ENCODE measurements at places on chromosomes 5 and 9.

DNA sequence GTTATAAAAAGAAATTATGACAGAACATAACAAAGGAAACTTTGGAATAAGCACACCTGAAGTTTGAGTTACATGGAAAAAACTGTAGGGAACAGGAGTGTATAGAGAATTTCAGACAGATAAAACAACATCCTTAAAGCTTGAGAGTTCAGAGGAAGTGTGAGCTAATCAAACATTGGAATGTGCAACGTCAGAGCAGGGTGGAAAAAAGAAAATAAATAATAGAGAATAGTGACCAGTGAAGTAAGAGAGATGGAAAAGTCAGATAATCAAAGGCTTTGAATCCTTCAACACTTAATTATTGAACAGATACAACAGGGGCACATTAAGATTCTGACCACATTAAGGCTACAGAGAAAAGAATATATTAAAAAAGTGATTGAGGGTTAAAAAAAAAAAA lies 128.5 kb upstream of the CDH10 start:
- DNase-seq: no peak

- DNase-seq: peak; percentile 29
These were observed 197.6 kb upstream of the RASA1 start for GRCh38 chr5:87069974-87070608.

- no peak for DNase-seq
These were observed 150.0 kb downstream of the CDC42SE2 start for GRCh38 chr5:131413605-131414559.

- DNase-seq: no peak
These were observed 2.9 kb downstream of the SMAD5 start for GRCh38 chr5:136135536-136135935.

- no peak for DNase-seq
These were observed 78.7 kb downstream of the ELAVL2 start for GRCh38 chr9:23747088-23748075.

GRCh38 chr5:55936100-55936693 lies 58.6 kb downstream of the IL6ST start:
- peak; percentile 29 for DNase-seq

DNA sequence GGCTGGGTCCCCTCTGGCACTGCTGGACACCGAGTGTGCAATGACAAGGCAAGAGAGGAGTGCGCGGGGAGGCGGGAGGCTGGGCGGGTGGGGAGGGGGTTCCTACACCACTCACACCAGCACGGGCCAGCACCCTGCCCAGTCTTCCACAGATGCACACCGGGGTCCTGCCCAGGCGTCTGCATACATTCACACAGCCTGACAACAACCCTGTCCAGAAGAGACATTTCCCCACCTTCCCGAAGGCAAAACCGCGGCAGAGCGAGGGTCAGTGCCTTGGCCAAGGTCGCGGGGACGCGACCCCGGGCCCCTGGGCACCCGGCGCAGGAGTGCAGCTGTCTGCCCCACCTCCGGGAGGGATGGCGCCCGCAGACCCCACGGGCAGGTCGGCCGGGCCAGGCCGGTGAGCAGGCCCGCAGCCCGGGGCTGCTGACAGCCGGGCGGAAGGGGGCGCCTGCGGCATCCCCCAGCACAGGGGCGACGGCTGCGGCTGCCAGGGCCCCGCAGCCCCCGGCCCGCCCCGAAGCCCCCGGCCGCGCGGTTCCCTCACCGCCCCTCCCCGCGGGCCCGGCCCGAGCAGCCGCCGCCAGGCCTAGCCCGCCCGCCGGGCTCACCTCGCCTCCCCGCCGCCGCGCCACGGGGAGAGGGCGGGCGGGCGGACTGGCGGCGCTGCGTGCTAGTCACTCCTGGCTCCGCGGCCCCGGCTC lies 496 bp downstream of the MAPK9 start:
- DNase-seq: no peak

GRCh38 chr5:31047621-31048020 lies 145.9 kb upstream of the CDH6 start:
- DNase-seq: no peak

- no peak for DNase-seq
These were observed 7.5 kb downstream of the ADAMTS13 start for GRCh38 chr9:133429641-133430161.

- DNase-seq: no peak
These were observed 292.4 kb upstream of the ACO1 start for GRCh38 chr9:32092031-32092430.

GRCh38 chr5:96172436-96172835 lies 210.8 kb upstream of the ELL2 start:
- DNase-seq: peak; percentile 30

GRCh38 chr5:36530215-36530614 lies 76.2 kb upstream of the SLC1A3 start:
- DNase-seq: no peak

DNA sequence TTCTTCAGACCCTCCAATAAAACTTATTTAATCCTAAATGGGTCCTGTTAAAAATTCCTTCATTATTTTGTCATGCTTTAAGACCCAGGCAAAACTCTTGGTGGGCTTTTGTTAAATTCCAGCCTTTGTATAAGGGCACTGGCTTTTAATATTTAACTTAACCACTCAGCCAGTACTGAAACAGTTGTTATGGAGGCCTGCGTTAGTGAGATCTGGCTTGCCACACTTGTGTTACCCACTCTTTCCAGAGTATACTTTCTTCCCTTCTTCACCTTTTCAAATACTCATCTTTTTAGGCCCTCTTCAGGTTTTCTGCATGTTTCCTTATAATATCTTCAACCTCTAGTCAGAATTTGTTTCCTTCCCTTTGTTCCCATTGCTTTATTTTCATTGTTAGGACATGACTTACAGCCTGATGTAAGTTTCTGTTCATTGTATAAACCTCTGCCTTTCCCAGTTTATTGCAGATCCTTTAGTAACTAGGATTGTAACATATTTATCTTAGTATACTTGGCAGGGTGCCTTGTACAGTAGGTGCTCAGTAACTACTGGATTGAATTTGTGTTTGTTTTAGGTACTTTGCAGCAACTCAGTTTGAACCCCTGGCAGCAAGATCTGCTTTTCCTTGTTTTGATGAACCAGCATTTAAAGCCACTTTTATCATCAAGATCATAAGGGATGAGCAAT lies 48.8 kb downstream of the LNPEP start:
- DNase-seq: no peak

- peak; percentile 76 for DNase-seq
These were observed 131.7 kb upstream of the VLDLR start for GRCh38 chr9:2489838-2490314.

DNA sequence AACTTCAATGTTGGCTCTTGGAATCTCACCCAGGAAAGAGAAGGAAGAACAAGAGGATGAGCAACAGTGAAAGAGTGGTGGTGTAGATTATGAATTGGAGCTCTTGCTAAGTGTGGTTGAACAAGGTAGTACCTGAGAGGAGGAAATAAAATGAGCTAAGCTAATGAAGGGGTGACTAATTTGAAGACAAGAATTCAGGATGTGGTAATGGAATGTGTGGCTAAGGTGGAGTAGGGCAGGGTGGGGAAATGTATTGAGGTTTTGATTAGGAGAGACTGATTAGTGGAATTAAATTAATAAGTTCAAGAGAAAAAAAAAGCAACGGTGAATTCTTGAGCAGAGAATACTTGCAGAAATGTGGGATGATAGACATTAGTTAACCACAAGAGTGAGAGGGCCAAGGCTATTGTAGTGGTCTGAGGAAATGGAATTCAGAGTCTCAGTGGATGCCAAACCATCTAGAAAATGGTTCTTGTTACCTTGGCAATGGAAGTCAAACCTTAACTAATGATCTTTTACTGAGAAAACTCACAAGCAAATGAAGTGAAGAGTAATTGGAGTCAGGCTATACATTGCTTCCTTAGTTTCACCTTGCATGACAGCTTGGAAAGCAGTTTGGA lies 648.3 kb upstream of the ZNF608 start:
- DNase-seq: no peak

GRCh38 chr5:148559461-148559860 lies 94.9 kb downstream of the HTR4 start:
- no peak for DNase-seq

DNA sequence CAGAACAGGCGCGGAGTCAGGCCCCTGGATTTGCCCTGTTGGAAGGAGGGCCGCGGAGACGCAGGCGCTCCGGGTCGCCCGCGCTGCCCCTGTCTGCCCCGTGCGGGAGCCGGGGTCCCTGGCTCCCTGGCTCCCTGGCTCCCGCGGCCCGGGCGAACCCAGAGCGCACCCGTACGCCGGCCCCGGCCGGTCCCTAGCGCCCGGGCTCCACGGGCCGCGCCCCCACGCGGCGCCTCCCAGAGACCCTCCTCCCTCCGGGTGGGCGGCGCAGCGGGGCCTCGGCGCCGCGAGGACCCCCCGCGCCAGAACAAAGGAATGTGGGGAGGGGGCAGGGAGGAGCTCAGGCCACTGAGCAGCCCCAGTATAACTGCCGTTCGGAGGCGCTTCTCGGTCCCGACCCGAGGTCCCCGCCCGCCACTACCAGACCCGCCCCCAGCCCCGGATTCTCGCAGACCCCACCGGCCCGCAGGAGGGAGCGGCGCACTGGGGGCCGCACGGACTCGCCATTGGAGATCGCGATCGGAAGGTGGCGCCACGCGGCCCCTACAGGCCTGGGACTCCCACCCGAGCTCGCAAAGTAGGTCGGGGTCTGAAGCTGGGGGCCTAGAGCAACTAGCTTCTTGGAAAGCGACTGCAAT lies 2.4 kb downstream of the NFIL3 start:
- no peak for DNase-seq

GRCh38 chr9:124258607-124259157 lies 933 bp downstream of the NEK6 start:
- no peak for DNase-seq

DNA sequence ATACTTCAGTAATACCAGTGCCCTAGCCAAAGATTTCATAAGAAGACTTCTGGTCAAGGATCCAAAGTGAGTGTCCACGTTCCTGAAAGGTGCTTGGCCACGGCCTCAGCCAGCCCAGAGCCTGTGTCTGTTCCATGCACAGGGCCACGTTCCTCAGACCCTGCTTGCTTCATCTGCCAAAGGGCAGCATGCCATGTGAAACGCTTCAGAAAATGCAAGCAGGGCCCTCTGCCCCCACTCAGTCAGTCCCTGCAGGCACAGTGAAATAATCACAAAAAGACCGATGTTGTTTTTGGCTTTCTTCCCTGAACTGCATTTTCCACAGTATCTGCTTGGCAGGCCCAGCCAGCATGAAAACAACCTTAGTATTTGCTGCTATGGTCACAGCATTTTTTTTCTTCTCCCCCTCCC lies 85.5 kb upstream of the CTSL start:
- no peak for DNase-seq

- DNase-seq: no peak
These were observed 747 bp downstream of the LRSAM1 start for GRCh38 chr9:127451858-127452656.

- no peak for DNase-seq
These were observed 126.8 kb downstream of the SLC1A3 start for GRCh38 chr5:36733183-36733582.

GRCh38 chr5:136025900-136026299 lies 2.9 kb upstream of the TGFBI start:
- no peak for DNase-seq

- no peak for DNase-seq
These were observed 493.7 kb downstream of the ZNF608 start for GRCh38 chr5:124252747-124253146.

DNA sequence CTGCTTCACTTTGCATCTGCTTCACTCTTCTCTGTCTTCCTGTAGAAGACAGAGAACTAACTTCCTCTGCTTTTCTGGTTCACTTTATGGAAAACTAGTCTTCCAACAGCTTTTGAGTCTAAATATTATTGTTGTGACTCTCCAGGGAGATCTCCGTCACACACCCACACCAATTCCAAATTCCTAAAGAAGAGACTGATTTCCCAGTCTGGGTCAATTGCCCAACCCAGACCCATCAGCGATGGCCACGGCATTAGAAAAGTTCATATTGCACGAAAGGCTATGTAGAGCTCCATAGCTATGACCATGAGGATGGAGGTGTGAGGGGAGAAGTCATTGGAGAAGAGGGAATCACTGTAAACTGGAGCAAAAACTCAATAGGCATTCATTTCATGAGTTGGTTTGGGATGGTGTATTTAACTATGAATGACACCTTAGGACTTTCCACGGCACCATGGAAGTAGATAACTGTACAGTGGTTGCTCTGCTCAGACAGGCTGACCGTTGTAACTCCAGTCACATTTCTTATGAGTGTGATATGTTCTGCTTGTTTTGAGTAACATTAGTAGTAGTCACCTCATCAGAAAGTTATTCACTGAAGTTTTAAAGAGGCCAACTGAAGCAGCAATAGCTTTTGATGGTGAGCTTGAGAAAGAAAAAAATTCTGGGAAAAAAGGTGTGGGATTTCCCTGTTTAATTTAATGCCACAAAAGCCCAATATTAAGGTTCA lies 78.1 kb upstream of the MAMDC2 start:
- no peak for DNase-seq

DNA sequence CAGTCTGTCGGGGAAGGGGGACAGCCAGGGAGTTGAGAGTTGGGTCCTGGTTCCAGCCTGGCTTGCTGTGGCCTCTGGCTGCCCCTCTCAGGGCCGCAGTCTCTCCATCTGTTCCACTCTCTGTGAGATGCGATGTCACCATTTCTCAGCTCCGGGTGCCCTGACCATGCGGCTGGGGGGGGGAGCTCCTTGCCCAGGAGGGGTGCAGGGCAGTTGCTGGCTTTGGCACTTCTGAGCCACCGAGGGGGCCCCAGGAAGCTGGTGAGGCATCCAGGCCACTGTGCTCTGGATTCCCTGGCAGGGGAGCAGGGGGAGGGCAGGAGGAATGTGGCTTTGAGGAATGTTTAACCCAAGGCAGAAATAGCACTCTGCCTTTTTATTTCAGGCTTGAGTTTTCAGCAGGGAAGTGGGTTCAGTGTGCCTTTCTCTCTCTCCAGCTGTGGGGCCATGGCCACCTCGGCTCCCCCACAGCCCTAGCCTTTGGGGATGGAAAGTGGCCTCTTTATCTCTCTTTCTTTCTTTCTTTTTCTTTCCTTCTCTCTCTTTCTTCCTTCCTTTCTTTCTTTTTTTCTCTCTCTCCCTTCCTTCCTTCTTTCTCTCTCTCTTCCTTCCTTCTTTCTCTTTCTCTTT lies 11.0 kb downstream of the NCS1 start:
- DNase-seq: peak; percentile 38

DNA sequence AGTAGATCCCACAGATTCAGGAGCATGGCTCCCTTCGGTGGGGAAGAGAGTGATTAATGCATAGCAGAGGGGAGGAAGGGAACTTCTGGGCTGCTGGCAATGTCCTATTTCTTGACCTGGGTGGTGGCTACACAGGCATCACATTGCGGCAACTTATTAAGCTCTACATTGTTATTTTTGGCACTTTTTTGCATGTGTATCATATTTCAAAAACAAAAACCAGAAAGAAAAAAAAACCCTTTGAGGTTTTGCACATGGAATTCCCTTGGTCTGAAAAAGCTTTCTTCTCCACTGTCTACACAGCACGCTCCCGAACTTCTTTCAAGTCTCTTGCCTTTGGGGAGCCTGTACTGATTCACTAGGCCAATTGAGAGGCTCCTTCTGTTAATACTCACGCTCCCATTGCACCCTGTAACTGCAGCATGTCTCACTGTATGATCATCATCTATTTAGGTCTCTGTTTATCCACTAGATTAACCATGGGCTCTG lies 25.1 kb downstream of the CEMIP2 start:
- no peak for DNase-seq
